ENCODE measurements at places on chromosomes 4 and X. TPM values are rescaled to one million over a fixed set of nuclear protein-coding genes. Genes with fewer than 3 reads are reported as not detected.

The IL21 gene
- polyA plus RNA-seq = 0.05 TPM

DNA sequence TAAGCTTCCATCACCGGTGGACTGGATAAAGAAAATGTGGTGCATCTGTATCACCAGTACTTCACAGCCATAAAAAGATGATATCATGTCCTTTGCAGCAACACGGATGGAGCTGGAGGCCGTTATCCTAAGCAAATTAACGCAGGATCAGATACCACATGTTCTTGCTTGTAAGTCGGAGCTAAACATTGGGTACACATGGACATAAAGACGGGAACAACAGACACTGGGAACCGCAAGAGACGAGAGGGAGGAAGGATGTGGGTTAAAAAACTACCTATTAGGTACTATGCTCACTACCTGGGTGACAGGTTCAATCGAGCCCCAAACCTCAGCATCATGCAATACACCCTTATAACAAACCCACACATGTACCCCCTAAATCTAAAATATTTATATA, 16.3 kb upstream of the IDS start:
- DNase-seq = no peak

- DNase-seq = peak; percentile 68
These were observed 4.3 kb downstream of the BLOC1S4 start for GRCh38 chr4:6720202-6720699.

DNA sequence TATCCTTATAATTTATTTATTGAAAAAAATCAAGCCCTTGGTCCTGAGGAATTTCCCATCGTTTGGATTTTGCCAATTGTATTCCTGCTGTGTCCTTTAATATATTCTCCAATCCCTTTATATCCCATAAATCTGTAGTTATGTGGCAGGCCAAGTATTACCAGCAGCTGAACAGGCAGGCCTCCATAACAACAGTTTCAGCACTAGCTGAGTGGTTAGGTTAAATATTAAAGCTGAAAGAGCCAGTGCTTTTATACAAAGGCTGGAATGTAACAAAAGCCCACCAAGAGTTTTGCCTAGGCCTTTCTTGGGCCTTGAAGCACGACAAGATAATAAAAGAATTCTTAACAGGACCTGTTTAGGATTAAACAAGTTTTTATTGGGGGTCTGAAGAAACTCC, 366.6 kb upstream of the GALNT7 start:
- no peak for DNase-seq

The C4orf50 gene
- not detected for polyA plus RNA-seq

The EPGN gene
- not detected for polyA plus RNA-seq

The SPACA5 gene
- 0.49 TPM for polyA plus RNA-seq

The CNKSR2 gene
- 5.4 TPM for polyA plus RNA-seq

DNA sequence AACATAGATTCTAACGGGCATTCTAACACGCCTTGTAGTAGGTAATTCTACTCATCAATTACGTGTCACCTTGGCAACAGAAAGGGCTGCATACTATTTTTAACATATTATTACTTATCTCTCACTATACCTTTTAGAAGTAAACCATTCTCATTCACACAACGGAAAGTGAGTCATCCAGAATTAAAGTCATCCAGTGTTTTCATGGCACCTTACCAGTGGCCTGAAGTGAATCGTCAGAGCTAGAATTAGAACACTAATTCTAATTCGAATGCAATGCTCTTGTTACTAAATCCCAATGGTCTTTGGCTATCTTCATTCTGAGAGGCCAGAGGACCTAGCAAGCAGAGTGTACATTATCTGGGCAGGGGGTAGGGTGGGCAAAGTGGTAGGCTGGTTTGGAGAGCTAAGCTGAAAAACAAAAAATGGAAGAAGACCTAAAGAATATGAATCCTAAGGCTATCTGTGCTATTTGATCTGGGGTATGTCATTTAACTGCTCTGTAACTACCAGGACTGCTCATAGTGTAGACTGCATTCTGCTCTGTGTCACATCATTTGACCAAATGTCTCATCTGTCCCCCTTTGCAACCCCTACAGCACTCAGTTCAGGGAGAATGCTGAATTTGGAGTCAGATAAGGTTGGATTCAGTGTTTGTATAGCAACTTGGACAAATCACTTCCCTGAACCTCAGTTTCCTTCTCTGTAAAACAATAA, 96.5 kb downstream of the HDAC8 start:
- DNase-seq = no peak

DNA sequence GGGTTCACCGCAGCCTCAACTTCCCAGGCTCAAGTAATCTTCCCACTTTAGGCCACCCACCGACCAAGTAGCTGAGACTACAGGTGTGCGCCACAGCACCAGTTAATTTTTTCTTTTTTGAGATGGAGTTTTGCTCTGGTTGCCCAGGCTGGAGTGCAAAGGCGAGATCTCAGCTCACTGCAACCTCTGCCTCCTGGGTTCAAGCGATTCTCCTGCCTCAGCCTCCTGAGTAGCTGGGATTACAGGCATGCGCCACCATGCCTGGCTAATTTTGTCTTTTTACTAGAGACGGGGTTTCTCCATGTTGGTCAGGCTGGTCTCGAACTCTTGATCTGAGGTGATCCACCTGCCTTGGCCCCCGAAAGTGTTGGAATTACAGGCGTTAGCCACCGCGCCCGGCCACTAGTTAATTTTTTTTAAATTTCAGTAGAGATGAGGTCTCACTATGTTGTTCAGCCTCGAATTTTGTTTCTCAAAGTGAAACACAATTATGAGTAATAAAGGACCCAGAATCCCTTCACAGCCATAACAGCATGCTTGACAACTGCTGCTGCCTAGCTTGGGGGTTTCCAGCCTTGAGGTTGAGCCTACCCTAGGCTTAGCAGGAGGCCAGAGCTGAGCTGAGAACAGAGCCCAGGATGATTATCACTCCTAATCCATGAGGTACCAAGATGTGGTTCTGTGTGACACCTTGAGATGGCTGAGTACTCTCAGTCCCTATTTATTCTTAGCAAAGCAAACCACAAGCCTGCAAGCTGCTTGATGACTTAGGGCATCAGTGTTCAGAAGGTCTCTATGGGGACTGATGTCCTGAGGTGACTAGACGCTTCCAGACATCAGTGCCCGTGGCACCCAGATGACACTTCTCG, 41.6 kb upstream of the NKRF start:
- DNase-seq = no peak

GRCh38 chr4:39521253-39521919, 5.9 kb downstream of the UGDH start:
- peak; percentile 61 for DNase-seq

GRCh38 chr4:87425711-87426110, 3.3 kb downstream of the NUDT9 start:
- DNase-seq = no peak

The SMIM31 gene
- not detected for polyA plus RNA-seq

The UGT2B10 gene
- polyA plus RNA-seq = not detected

- DNase-seq = no peak
These were observed 89.2 kb downstream of the ZNF330 start for GRCh38 chr4:141309874-141310273.

GRCh38 chr4:75512386-75513211, 1.6 kb downstream of the RCHY1 start:
- no peak for DNase-seq

The BBS12 gene
- 4.2 TPM for polyA plus RNA-seq

DNA sequence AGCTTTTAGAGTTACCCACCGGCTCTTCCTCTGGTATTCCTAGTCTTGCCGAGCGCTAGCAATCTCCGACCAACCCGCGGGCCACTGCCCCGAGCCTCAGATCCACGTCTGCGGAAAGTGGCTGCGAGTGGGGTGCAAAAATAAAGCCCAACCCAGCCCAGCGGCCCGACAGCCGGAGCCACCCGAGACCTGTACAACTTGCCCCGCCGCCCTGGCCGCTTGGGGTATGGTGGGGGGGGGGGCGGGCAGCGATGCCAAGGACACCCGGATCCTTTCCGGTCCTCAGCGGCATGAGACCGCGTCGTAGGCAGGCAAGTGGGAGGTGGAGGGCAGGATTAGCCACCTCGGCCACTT, 1.6 kb downstream of the SLITRK4 start:
- DNase-seq = no peak

- no peak for DNase-seq
These were observed 50.9 kb downstream of the RNF212 start for GRCh38 chr4:1062419-1062818.

GRCh38 chr4:145531859-145532258, 50.2 kb downstream of the SMAD1 start:
- DNase-seq = no peak

DNA sequence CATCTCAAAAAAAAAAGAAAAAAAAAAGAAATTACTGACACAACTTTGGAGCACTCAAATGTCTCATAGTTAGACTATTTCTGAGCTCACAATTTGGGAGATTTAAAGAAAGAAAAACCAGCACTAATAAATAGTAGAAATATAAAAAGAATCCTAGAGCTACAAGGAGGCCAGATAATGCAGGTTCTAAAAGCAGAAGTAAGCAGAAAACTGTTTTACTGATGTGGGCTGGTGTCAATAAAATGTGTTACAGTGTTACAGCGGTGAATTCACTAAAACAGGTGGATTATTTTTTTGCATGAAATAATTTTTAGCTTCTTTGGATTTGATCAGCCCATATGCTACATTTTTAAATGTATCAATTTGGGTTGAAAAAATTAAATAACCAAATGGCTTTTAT, 375.9 kb downstream of the GPM6A start:
- no peak for DNase-seq

- DNase-seq = no peak
These were observed 119.7 kb downstream of the PCDH7 start for GRCh38 chr4:30839583-30840520.

DNA sequence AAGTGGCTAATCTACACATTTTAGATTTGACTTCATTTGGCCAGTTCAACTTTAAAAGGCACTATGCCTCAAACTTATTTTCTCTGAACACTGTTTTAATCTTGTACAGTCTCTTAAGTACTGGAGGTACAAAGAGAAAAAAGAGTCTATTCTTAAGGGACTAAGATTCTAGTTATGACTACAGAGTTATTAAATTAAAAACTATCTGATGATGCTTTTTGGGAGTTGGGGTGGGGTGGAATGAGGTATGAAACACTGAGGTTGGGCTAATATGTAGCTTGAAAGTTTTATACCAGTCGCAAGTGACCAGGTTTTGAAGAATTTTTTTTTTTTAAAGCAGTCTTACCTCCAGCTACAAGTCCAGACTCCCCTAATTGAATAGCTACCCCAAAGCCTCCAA, 17.7 kb upstream of the GPR34 start:
- DNase-seq = no peak

- no peak for DNase-seq
These were observed 366.0 kb upstream of the FGF13 start for GRCh38 chrX:139077281-139078250.

The BCORL1 gene
- polyA plus RNA-seq = 14.5 TPM

The EDNRA gene
- polyA plus RNA-seq = 24.2 TPM

The CT47B1 gene
- polyA plus RNA-seq = not detected

The NLGN4X gene
- 3.0 TPM for polyA plus RNA-seq

DNA sequence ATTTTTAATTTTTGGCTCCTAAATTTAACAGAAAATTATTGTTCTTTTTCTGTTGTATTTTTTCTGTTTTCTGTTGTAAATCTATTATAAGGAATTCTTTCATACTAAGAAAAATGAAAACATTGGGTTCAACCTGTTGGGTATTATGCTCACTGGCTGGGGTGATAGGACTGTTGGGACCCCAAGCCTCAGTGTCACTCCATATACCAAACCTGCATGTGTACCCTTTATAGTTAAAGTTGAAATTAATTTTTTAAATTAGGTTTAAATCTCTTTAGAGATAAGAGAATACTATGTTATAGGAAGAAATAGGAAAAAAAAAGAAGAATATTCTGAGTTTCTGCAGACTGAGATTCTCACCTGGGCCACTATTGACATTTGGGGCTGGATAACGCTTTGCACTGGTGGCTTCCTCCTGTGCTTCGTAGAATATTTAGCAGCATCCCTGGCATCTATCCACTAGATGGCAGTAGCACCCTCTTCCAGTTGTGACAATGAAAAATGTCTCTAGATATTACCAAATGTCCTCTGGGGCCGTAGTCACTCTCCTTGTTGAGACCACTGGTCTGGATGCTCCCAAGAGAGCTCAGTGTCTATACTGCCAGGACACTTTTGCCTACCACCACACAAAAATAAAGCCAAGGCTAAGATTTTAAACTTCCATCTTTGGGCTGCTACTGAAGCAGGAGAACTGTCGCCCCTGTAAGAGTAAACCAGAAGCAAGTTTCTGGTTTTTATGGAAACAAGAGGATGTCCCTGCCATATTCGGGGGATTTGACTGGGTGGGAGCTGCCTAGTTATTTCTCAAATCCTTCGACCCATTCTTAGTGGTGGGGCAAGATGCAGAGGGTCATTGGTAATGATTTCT, 22.4 kb upstream of the CLTRN start:
- peak; percentile 51 for DNase-seq

- DNase-seq = no peak
These were observed 26.7 kb downstream of the PHKA1 start for GRCh38 chrX:72687396-72687795.

DNA sequence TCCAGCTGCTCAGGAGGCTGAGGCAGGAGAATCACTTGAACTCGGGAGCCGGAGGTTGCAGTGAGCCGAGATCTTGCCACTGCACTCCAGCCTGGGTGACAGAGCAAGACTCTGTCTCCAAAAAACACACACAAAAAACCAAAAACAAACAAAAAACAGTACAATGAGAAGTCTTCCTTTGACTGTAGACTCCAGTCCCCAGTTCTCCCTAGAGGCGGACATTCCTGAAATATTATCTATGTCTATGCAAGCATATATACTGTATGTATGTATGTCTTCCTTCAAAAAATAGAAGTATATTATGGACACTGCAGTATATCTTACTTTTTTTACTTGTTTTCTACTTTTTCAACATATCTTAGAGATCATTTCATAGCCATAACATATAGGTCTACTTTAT, 10.2 kb upstream of the FGF2 start:
- DNase-seq = no peak

- DNase-seq = peak; percentile 88
These were observed 29.6 kb upstream of the HCCS start for GRCh38 chrX:11081511-11081910.

The KDR gene
- polyA plus RNA-seq = 67.5 TPM

- DNase-seq = peak; percentile 4
These were observed 137.2 kb upstream of the PGRMC2 start for GRCh38 chr4:128424527-128425497.

The ART3 gene
- 18.2 TPM for polyA plus RNA-seq

- no peak for DNase-seq
These were observed 240.9 kb downstream of the AR start for GRCh38 chrX:67784712-67785111.

DNA sequence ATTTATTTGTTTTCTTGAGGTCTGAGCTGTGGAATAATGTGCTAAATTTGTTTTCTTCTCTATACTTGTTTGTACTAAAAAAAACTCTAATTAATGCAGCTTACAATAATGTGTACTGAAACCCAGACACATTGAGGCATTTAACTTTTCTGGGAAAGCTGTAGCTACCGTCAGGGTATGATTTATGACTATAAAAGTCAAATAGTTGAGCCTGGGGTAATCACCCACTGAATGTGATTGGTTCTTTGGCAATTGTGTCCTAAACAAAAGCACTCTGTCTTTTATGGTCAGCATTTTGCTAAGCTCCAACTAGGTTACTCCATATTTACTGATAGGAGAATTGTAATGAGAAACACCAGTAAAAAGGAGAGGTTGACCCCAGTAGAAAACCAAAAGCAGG, 65.9 kb upstream of the CBLL2 start:
- no peak for DNase-seq
